ENCODE measurements at places on chromosomes 6 and 20.
A peak's percentile ranks its signal among the peaks of the same experiment; 100 is the strongest.

DNA sequence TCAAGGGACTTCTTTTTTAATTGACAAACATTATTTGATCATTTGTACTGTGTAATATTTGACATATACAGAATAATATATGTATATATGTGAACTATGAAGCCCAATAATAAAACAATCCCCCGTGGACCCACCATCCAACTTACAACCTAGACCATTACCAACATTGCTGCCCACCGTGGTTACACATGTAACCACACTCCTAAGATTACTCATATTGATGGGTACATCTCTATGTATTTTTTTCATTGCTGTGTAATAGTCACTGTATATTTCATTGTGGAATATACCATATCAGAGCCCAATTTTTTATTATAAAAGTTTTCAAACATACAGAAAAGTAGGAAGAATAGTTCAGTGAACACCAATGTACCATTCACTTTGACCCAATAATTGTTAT lies 94.3 kb downstream of the RTN4IP1 start:
- DNase-seq: no peak

DNA sequence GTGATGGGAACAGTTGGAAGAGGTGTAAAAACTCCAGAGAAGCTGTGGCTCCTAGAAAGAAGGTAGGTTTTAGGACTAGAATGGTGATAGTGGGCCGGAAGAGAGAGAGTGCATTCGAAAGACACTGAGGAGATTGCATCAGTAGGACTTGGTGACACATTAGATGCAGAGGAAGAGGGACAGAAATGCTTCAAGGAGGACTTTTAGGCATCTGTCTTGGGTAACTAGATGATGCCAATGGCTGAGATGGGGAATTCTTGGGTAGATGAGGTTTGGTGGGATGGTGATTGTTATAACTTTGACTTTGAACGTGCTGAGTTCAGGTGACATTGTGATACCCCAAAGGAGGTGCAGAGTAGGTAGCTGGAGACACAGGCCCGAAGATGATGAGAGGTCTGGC lies 196.5 kb downstream of the GMPR start:
- no peak for DNase-seq

GRCh38 chr6:16139556-16139955 lies 10.7 kb downstream of the MYLIP start:
- no peak for DNase-seq

DNA sequence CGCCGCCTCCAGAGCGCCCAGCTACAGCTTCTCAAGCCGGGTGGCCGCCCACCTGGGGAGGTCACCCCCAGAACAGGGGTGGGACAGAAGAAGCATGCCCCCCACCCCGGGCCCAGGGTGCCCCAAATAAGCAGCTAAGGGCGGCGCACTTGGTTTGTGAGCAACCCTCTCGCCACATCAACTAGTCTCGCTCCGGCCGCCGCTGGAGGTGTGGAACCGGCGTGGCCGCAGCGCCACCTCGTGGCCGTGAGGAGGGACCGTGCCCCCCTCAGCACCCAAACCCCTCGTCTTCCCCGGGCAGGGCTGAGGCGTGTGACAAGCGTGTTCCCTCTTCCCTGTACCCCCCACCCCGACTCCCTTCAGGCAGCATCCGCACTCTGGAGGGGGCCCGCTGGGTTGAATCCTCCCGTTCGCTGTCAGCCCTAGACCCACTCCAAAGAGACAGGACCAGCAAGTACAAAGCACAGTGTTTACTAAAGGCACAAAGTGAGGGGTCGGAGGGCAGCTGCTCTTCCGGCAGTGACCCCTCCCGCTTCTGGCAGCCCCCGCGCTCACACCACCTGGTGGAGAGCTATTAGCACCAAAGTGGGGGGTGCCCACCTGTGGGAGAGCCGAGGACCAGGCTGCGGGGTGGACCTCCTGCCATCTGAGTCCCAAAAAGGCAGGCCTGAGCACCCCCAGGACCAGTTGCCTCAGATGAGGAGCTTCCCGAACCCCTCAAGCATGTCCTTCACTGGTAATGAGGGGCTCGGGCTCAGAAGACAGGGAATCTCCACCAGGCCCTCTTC lies 45.4 kb downstream of the MDFI start:
- DNase-seq: peak; percentile 78

DNA sequence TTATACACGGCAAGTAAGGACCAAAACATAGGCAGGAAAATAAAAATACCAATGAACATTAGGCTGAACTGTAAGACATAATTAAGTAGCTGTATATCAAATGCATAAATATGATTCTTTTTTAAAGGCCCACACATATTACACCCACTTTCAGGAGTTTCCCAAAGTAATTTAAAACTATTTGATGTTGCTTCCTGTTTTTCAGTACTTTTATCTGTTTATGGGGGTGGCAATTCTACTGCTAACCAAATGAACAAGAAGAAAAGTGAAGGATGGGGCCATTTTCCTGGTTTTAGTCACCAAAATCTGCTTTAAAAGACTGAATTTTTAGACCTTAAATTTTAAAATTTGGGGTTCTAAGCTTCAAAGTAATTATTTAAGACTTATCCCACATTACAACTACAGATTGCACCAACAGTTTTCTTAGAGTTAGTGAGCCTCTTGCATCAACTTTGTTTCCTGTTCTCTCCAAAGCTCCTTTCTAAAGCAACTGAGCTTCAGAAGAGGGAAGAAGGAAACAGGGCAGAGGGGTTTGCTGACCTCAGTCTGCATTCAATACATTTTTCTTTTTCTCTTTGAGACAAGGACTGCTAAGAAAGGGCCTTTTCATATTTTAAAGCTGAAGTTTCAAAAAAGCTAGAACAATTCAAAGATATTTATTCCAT lies 191.0 kb downstream of the BACH2 start:
- DNase-seq: no peak

DNA sequence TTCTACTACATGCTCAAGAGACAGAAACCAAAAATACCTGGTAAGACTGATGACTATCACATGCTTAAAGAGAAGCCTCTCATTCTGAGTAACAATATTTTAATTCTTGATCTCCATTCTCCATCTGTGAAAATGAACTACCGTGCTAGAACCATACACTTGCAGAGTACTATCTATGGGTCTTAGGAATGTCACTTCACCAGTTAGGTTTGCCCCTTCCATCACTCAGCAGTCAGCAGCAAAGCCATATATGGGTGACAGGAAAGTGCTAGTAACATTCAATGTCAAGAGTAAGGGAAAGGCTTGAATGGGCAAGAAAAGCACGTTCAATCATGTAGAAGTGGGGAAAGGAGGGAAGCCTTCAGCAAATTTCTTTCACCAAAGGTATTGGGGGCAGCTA lies 2.3 kb downstream of the DNAAF9 start:
- no peak for DNase-seq

DNA sequence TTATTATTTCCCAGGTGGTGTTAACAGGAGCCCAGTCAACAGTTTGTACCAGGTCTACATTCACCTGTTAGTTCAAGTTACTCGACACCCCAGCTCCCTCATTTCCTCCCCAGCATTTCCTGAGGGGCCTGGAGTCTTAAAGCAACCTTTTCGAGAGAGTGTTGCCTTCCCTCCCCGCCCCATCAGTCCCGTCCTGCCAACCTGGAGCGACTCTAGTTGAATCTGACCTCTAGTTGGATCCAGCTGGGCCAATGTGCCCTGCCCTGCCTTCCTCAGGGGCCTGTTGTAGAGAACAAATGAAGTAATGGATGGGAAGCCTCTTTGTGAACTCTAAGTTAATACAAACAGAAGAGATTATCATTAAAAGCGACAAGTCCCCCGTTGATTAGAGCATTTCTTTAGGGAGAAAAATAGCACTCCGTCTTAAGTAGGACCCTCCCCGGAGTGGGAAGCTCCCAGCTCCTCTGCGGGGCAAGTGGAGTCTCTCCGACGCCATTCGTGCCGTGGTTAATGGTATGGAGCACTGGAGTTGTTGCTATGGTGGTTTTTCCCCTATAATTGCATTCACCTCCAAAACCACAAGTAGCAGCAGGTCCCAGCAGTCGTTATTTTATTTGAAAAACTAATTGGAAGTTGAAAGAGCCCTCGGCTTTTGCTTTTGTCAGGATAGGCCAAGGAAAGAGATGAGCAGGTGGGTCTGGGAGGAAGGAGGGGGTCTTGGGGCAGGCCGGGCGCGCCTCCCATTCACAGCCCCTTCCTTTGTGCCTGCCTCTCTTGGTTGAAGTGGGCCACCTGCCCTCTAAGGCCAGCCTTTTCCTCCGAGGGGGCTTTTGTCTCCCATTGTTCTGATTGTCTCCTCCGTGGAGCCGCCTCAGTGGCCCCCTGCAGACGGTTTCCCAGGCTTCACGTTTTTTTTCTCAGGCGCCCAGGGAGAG lies 16.1 kb downstream of the GHRH start:
- no peak for DNase-seq
